AG20443 (cell line): ENCODE measurements at places on chromosomes 12 and 14.

- no peak for DNase-seq
Measured at GRCh38 chr14:71441126-71441525, 491.1 kb upstream of the RGS6 start.

- DNase-seq = no peak
Measured at GRCh38 chr12:103769240-103769945, 71.6 kb downstream of the NT5DC3 start.

DNA sequence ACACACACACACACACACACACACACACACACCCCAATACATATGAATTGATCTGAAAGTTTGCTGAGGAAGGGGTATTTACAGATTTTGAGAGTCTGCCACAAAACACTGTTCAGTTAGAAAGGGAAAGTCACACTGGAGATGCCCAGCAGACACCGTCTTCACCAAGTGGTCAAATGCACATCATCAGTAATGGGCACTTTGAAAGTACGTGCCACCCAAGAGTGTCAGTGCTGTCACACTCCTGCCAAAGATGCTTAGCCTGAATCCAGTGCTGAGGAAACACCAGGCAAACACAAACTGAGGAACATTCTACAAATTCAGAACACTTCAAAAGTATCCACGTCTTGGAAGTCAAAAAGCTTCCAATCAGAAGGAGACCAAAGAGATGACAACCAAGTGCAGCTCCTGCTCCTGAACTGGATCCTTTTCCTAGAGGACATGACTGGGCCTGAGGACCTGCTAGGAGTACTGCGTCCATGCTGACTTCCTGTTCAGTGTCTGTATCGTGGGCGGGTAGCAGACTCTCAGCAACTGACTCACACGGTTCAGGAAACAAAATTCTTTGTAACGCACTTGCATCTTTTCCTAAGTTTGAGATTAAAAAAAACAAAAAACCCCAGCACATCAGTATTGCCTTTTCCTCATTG is 18.6 kb downstream of the PSMC1 start:
- peak; percentile 75 for DNase-seq

GRCh38 chr12:92338671-92339070 is 193.0 kb upstream of the BTG1 start:
- peak; percentile 21 for DNase-seq

GRCh38 chr12:100337727-100338126 is 19.1 kb upstream of the SLC17A8 start:
- no peak for DNase-seq

GRCh38 chr12:46385438-46385837 is 12.9 kb upstream of the SLC38A2 start:
- DNase-seq = no peak

- DNase-seq = no peak
Measured at GRCh38 chr14:54629183-54629582, 62.3 kb downstream of the SAMD4A start.
